ENCODE measurements at places on chromosomes 5 and 9.

- no peak for DNase-seq
Observed at GRCh38 chr9:71937898-71938297, 26.5 kb downstream of the C9orf85 start.

DNA sequence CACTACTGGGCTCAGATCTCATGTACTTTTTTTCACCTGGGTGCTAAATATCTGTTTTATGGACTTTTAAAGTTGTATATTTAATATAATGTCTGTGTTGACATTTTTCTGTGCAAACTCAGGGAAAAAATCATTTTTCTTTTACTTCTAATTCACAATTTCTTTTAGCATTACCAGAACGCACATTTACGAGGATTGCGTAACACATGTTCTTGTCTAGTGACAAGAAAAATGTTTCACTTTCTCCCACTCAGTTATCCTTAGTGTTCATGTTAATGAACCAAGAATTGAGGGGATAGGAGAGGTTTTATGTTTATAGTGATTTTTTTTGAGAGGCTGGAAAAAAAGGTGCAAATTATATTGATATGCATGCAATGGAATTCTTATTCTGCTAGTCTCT lies 86.3 kb upstream of the PJA2 start:
- DNase-seq: no peak

DNA sequence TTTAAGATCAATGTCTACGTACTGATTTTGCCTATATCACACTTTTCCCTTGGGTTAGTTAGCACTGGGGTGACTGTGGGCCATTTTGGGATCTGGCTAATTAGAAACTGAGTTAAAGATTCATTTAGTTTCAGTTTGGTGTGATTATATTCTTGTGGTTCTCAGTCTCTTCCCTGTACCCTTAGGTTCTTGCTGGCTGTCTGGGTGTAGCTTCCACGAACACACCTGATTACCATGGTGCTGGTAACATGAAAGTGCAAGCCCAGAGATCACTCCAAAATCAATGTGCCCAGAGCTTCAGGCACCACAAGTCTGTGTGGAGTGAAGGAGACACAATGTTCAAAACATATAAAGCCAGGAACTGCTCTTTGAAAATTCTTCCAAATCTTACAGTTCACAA lies 248.1 kb downstream of the PDE4D start:
- DNase-seq: no peak

DNA sequence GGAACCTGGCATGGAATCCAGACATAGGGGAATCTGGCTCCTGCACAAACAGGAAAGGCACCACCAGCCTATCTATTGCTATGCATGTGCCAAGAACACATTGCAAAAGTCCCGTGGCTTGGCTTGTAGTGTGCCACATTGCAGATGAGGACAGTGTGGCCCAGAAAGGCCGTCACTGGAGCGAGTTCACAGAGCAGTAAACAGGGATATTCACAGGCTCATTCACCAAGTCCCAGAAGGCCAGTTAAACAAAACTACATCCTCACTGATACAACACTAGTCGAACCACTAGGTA lies 39.6 kb upstream of the TRIM32 start:
- DNase-seq: no peak

GRCh38 chr5:147396070-147396823 lies 113.6 kb downstream of the DPYSL3 start:
- no peak for DNase-seq

DNA sequence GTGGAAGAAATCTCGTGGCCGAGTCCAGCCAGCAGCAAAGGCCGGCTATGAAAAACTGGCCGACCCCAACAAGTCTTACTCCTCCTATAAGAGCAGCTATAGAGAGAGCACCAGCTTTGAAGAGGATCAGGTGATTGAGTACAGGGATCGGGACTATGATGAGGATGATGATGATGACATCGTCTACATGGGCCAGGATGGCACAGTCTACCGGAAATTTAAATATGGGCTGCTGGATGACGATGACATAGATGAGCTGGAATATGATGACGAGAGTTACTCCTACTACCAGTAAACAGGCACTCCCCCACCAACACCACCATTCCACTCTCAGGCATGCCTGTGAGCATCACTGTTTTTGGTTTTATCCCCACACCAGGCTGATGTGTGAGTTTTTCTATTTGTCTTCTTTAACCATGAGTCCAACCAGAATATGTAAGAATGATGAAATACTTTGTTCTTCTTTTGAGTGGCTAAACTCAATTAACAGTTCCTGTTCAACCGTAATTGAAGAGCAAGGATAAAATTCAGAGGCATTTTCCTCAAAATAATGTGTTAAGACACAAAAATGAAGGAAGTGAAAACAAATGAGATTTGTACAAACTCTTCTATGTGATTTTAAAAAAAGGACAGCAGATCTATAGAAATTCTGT lies 35.5 kb downstream of the RFK start:
- no peak for DNase-seq

DNA sequence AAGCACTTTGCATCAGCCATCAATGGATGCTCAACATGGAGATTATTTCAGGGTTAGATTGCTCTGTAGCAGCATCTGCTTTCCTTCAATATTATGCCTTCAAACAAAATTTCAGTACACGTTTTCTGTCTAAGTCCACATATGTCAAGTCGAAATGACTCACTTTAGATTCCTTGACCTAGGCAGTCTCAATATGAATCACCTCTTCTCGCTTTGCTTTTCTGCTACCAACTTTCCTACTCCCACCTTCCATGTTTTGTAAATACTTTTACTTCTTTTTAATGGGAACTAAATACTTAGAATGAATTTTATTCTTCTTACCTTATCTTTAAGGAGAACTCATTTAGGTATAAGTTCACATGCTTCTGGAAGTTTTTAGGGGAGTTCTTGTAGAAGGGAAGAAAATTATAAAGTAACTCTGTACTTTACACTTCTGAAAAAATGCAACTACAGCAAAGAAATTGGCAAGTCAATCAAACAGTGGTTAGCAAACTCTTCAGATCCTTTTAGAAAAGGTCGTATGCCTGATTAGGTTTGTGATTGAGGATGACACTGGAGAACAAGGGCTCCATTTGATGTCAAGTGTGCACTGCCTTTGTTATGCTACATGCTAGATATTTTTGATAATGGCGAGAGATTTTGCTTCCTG lies 478.5 kb upstream of the SMARCA2 start:
- no peak for DNase-seq

GRCh38 chr5:130836729-130837649 lies 328.1 kb downstream of the HINT1 start:
- no peak for DNase-seq
